Occipital lobe (tissue), 3 donors: ENCODE measurements at places on chromosomes 6 and 20. TPM values are rescaled to one million over a fixed set of nuclear protein-coding genes. Genes with fewer than 3 reads are reported as not detected.

Gene IL17F
- total RNA-seq: not detected

GRCh38 chr6:105210932-105211531 lies 31.2 kb upstream of the POPDC3 start:
- DNase-seq: no peak

DNA sequence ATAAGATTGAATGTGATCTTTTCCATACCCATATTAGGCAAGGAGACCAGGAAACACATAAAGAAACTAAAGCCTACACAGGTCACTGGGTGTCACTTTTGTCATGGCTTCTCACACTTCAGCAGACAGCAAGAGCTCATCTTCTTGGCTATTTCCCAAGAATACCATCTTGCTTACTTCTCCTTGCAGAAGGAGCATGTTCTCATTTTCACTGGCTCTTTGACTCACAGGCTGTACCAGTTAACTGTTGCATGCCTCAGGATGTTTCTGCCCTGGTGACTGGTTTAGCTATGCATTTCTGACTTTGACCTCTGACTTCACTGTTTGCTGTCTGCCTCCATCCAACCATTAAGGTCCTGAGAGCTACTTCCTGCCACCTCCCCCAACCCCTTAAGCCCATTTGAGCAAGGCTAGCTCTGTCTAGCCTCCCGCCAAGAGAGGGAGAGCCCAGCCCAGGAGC lies 40.3 kb upstream of the OGFRL1 start:
- DNase-seq: no peak

Gene SLC16A10
- 13.6 TPM for total RNA-seq

- no peak for DNase-seq
Observed at GRCh38 chr6:56432194-56432593, 184.8 kb upstream of the COL21A1 start.
